Aortic smooth muscle cell (primary cell): ENCODE measurements at places on chromosomes 6 and 20. TPM values are rescaled to one million over a fixed set of nuclear protein-coding genes. Genes with fewer than 3 reads are reported as not detected.

The ANKRD66 gene
- not detected in 2 replicates for total RNA-seq

The QRSL1 gene
- 6.9 and 8.6 TPM in 2 replicates for total RNA-seq

The EFCAB8 gene
- total RNA-seq = 0.13 and 0.50 TPM in 2 replicates

The ABCC10 gene
- 20.3 and 23.0 TPM in 2 replicates for total RNA-seq

The BMP6 gene
- total RNA-seq = 5.4 and 7.9 TPM in 2 replicates

The CST4 gene
- 0.26 and 0.31 TPM in 2 replicates for total RNA-seq

The BACH2 gene
- under 0.01 and 0.19 TPM in 2 replicates for total RNA-seq

The CD93 gene
- total RNA-seq = 13.4 and 29.6 TPM in 2 replicates

The IL17F gene
- not detected in 2 replicates for total RNA-seq

The BHLHE23 gene
- not detected in 2 replicates for total RNA-seq

The PSMB9 gene
- 18.5 and 23.4 TPM in 2 replicates for total RNA-seq

The TGM3 gene
- not detected in 2 replicates for total RNA-seq

The CTCFL gene
- not detected in 2 replicates for total RNA-seq

The PACSIN1 gene
- not detected in 2 replicates for total RNA-seq

The TFAP2A gene
- total RNA-seq = 0.40 and 0.44 TPM in 2 replicates

The CLPSL1 gene
- not detected in 2 replicates for total RNA-seq

The SNX9 gene
- 151 and 157 TPM in 2 replicates for total RNA-seq

The KIF25 gene
- not detected in 2 replicates for total RNA-seq

The LHFPL5 gene
- total RNA-seq = not detected in 2 replicates

The INSM1 gene
- total RNA-seq = not detected in 2 replicates
